ENCODE measurements at places on chromosomes 5 and 9. TPM values are rescaled to one million over a fixed set of nuclear protein-coding genes. Genes with fewer than 3 reads are reported as not detected.

DNA sequence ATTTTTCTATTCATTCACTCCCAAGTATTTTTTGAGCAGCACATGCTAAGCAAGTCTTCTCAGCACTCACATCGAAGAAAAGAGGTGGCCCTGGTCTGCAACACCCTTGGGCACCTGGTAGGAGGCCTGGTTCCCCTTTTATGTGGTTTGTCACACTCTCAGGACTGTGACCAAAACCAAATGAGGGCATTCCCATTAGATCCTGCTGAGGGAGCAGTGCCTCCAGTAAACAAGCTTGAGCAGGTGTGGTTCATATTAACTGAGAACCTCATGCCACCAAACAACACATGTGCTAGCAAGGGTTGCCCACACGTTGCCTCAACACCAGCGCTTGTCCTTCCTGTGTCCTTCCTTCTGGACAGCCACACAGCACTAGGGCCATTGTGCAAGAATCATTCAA is 26.9 kb upstream of the SYK start:
- no peak for DNase-seq

DNA sequence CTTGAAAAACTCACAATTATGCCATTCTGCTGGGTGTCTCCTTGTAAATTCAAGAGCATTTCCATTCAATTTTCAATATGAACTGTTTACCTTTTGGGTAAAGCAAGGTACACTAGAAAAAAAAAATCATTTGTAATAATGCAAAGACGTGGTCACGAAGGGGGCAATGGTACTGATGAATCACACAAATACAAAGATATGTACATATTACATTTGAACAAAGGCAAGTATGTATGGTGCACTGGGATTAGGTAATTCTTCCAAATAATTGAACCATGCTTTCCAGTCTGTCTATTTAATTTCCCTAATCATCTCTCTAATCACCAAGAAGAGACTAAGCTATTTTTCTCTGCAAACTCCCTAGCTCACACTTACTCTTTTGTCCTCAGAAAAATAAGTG is 63.4 kb upstream of the RNF38 start:
- DNase-seq, result no peak

Gene NRARP
- 13.3 TPM for total RNA-seq

- no peak for DNase-seq
These were observed 186.7 kb downstream of the KIAA0825 start for GRCh38 chr5:94431696-94432095.

Gene TERT
- not detected for total RNA-seq

DNA sequence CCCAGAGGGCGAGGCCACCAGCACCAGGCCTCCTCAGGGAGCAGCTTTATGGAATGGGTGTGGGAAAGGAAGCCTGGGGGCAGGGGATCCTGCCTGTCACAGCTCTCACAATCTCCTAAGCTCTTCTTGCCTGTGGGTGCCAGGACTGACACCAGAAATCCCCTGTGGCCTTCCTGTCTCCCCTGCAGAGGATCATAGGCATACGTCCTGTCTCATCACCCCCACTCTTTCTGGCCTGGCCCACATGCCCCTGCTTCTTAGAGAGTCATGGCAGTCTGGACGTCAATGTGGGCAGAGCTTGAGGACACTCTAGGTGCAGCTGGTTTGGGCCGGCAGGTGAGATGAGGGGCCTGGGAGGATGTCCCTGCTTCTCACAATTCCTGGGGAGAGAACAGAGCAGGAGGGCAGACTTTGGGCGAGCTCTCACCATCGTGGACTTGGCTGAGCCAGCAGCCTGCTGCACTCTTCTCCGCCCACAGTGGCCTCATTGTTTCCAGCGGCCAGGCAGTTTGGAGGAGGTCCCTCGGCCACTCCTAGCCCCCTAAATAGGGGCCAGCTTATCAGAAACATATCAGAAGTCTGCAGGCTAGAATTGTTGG is 67.3 kb upstream of the ZFR start:
- no peak for DNase-seq

DNA sequence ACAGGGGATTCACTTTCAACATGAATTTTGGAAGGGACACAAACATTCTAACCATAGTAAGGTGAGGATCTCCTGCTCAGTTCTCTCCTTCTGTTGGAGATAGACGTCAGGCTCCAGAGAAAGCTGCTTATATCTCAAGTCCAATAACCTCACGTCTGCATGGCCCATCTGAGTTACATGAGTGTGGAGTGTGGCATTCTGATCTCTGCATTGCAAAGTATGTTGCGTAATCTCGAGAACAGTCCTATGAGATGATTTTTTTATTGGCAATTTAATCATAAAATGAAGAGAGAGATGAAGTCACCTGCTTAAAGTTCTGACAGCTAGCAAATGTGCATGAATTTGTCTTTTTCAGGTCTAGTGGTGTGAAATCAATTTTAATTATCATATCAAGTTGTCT is 118.8 kb downstream of the SLC12A2 start:
- DNase-seq, result no peak

GRCh38 chr5:75734913-75735789 is 17.9 kb upstream of the POC5 start:
- DNase-seq, result no peak

Gene CYSRT1
- total RNA-seq, result 0.35 TPM
